GM18507 (cell line): ENCODE measurements at places on chromosomes 7 and 10.

- no peak for DNase-seq
Measured at GRCh38 chr7:2808891-2809665, 35.0 kb downstream of the GNA12 start.

- no peak for DNase-seq
Measured at GRCh38 chr10:30459283-30459682, 25.3 kb downstream of the MAP3K8 start.

DNA sequence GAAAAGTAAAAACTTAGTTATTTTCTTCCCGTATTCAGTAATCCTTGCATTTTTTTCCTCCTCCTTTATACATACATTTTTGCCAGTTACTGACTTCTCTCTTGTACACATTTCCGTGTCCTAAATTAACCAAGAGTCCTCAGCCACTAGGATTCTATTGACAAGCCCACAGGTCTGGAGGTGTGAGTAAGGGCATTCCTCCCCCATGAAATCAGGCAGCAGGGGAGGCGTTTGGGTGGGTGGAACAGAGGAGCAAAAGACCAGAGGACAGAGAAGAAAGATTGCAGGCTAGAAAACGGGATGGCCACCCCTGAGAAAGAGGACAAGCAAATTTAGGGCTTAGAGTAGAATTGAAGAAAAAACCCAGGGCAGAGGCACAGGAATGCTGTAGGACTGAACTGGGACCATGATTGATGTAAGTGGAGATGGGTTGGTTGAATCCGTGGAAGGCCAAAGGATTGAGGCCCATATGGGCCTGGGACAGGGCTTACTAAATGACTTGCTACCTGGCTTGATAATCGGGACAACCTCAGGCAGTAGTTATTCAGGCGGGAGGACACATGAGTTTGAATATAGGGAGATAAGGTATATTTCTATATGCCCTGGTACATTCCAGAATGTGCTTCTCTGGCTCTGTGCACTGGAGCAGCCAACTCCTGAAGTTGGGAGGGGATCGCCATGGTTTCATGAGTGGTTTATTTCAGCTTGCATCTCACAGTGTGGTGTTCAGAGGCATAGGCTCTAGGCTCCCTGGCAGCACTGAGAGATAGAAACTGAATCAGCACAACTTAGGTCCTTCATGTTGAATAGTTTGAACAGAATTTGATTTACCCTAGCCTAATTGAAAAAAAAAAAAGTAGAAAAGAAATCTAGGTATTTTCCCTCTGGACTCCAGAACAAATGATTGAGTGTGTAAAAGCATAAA is 28.0 kb downstream of the IKZF1 start:
- no peak for DNase-seq

GRCh38 chr7:149794661-149795060 is 21.3 kb upstream of the ZNF467 start:
- DNase-seq, result no peak

DNA sequence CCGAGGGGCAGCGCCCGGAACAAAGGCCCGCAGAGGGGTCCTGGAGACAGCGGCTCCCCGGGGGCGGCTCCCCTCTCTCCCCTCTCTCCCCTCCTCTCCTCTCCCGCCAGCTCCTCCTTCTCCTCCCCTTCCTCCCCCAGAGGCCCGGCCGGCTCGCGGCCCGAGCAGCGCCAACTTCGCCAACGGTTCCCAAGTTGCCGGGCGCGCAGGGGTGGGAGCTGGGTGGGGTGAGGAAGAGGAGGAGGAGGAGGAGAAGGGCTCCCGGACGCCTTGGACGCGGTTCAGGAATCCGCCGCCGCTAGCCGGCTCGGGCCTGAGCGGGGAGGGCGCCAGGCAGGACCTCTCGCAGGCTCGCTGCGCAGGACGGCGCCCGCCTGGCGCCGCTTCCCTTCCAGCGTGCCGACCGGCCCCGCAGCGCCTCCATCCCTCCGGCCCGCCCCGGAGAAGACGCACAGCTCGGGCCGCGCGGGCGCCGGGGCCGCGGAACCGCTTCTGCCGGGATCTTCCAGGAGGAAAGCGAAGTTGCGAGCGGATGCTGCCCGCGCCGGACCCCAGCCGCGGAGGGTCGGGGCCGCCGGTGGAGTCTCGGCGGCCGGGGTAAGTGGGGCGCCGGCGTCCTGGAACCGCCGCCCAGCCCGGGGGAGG is at the start of gene CHST3:
TSS of gene CHST3 (plus strand) at position 298 of the 645 bp plus-strand sequence. CDS start 41,448 bp downstream, outside the sequence.
- DNase-seq, result no peak

DNA sequence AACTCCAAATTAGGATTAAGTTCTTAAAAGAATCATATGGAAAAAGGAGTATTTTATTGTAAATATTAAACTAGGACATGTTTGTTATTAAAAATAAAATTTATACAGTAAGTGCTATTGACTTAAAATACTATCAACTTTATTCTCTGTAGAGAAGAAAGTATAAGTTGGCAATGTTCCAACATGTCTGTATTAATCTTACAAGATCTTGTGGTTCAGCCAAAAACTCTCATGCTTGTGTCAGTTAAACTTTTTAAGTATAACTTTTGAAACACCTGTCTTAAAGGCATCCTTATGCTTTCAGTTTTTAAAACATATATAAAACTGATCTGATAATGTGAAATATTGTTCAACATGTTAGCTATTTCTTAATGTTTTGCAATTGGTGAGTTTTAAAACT is 160.7 kb downstream of the ZEB1 start:
- DNase-seq, result no peak

DNA sequence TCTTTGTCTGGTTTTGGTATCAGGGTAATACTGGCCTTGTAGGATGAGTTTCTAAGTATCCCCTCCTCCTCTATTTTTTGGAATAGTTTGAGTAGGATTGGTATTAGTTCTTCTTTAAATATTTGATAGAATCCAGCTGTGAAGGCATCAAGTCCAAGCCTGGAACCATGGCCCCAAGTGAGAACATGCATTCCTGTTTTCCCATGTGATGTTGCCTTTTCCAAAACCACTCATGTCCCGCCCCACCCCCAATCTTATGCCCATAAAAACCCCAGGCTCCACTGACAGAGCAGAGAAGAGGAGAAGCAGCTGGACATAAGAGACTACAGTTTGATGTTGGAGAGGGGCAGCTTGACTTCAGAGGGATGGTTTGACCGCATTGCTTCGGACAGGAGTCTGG is 71.2 kb downstream of the MINPP1 start:
- no peak for DNase-seq

DNA sequence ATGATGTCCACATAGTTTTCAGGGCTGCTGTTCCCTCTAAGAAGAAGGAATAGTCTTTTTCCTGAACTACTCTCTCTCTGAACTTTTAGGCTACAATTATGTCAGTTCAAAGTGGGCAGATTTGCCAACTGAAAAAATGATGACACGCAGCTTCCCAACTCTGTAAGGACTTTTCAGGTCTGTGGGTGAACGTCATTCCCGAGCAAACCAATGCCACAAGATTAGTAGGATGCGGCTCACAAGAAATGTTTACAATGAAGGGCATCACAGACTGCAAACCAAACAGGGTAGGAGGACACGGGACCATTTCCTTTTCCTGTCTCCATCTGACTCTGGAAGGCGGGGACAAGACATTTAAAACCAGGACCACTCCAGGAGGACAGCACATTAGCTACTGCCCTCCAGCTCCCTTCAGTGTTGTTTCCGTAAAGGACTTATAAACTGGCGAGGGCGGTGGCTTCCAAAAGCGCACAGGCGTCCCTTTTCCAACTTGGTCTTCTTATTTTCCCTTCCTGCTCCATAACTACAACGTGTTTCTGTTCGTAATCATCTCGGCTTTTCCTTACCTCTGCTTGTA is 539 bp upstream of the MKLN1 start:
- no peak for DNase-seq

DNA sequence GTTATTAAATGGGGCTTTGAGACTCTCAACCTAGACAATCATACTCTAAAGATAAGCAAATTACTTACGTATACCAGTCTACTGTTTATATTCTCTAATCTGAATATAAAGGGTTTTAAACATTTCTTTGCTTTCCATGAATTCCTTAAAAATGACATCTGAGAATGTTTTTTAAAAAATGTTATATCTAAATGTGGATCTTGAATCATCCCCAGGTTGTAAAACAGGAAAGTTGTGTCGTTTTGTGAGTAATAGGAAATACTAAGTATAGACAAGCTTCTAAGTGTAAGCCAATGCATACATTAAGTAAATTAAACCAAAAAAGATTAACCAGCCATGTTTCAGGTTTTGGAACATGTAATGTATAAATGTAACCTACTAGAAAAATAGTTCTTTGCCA is 26.8 kb downstream of the ADD3 start:
- DNase-seq, result no peak

DNA sequence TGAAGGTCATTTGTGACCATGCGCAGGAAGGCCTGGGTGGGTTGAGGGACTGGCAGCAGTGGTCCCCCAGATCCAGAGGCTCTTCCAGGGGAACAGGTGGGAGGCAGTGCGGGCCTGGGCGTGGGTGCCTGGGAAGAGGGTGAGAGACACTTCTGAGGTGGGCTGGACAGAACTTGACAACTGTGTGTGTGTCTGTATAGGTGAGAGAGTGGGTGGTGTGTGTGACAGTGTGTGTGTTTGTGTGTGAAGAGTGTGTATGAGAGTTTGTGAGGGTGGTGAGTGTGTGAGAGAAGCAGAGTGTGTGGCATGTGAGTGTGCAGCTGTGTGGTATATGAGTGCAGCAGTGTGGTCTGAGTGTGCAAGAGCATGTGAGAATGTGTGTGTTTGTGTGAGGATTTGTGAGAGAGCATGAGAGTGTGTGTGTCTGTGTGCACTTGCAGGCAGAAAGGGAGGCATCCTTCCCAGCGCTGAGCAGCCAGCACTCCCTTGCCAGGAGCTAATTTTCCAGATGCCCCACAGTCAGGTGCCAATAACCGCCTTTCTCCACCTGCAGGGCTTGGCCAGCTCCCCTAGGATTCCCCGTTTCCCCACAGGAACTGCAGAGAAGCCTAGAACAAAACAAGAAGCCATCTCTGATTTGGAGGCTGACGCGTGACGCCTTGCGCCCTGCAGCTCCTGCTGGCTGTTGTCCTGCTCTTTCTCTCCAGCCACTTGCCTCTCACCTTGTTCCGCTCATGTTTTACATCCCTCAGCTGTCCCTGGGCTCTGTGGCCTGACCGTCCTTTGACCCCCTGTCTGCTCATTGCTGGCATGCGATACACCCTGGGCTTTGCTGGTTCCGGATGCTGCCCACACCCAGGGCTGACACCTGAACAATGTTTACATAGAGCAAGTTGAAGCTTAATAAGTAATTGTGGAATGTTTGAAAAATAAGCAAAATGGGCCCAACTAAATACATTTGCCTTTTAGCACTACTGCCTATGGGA is 88.0 kb downstream of the TMEM178B start:
- DNase-seq, result no peak

GRCh38 chr10:50309342-50309741 is 58.0 kb upstream of the ASAH2 start:
- no peak for DNase-seq

- DNase-seq, result no peak
Measured at GRCh38 chr10:100129424-100129823, 47.8 kb upstream of the CPN1 start.

DNA sequence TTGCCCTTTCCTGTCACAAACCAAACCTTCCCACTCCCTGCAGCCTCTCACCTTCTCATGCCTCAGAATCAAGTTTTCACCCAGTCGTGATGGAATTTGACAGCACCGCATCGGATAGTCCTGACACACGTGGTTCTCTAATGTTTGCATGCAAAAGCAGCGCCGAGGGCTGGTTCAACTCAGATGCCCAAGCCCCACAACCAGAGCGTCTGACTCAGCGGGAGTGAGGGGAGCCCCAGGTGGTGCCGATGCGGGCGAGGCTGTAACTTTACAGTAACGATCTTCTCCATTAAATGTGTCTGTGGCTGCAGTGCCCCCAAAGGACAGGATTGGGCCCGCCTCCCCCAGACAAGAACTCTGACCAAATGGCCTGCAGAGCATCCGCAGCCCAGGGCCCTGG is 284.5 kb downstream of the CELF2 start:
- no peak for DNase-seq

- DNase-seq, result no peak
Measured at GRCh38 chr7:42197451-42197850, 39.6 kb downstream of the GLI3 start.

DNA sequence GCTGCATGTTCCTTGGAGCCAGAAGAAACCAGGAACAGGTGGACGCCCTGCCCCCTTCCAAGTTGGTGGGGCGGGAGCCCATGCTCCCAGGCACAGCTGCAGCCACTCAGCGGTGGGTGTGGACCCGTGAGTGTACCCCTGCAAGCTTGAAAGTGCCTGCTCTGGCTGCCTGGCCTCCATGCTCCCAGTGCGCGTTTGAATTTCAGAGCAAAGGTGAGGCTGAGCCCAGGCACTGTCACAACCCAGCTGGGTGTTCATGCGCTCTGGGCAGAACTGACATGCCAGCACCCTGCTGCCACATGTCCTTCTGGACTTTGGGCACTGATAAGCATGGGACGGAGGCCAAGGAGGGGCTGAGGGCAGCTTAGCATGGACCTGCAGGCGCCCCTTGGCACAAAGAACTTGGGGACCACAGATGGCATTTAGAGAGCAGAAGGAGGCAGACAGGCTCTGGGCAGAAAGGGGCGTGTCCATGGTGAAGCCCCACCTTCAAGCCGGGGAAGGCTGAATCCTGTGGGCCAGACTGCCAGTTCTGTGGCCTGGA is 402.0 kb upstream of the NRG3 start:
- no peak for DNase-seq

DNA sequence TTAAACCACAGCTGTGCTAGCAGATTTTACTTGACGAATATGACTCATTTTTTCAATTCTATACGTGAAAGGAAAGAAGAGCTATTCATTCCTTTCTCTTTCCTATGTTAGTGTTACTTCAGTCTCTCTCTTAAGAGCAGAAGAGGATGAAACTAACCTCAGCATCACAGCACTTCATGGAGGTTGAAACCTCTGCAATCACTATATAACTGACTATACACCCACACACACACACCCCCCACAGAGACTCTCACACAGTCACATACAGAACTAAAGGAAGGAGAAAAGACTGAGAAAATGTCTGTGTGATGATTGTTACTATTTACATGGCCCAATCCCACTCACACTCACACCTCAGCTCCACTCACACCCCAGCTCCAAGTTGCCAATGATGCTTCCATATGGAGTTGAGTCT is 104.2 kb downstream of the KIF20B start:
- DNase-seq, result peak; percentile 14

DNA sequence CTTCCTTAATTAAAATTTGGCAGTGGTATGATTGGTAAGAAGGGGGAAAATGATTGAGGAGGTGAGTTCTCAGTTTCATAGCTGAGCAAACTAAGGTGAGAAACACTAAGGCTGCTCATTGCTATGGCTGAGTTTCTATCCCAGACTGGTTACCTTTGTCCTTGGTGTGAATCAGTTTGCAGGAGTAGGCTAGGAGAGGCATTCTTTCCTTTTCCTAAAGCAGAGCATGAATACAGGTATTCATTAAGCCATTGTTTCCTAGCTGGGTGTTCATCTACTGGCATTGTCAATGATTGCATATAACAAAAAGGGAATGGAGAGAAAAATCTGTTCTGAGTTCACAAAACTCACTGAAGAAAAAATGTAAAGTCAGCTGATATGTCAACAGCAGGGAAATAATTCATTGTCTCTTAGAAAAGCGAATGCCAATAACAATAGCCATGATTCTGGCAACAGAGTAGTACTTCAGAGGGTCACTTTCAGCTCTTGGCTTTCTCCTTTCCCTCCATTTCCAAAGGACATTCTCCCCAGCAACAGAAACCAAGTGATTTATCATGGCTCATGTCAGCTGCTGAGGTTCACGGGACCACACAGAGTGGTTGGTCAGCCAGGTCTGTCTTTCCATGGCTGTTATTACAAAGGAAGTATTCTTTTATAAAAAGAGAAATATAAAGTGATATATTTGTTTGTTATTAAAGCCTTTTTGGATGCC is 234.0 kb downstream of the BICC1 start:
- DNase-seq, result no peak
